ENCODE measurements at places on chromosomes 16 and 17. TPM values are rescaled to one million over a fixed set of nuclear protein-coding genes. Genes with fewer than 3 reads are reported as not detected.

- H3K36me3 ChIP-seq = no peaks in the 10 kb centered on the region
- H3K4me3 ChIP-seq = no peak overlapping the region
- no peaks in the 10 kb centered on the region for H3K27me3 ChIP-seq
- peak; percentile 50 for DNase-seq
Measured at GRCh38 chr17:9241774-9242496, 220.6 kb downstream of the NTN1 start.

DNA sequence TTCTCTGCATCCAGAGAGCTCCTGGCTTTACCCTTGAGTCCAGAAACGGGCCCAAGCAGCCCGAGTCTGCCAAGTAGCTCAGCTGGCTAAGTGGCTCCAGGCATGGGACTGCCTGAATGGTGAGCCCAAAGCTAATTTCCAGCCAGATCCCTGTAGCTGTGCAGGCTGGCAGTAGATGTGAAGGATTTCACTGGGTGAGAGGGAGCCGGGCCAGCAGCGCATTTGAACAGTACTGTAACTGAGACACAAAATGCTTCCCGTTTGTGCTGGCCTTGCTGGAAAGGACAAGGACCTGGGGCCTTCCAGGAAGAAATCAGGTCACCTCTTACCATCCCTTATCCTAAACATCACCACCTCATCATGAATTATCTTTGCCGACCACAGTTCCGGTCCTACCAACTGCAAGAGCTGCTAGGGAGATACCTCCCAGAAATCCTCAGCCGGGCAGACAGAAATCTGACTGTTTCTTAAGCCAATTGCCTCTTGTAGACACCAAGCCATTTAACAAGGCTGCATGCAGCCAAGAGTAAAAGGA, 3.7 kb downstream of the TIMP2 start:
- H3K27me3 ChIP-seq = no peaks in the 10 kb centered on the region
- peak overlapping the region; percentile 11 for H3K27ac ChIP-seq
- DNase-seq = no peak
- no peak overlapping the region for H3K4me3 ChIP-seq

DNA sequence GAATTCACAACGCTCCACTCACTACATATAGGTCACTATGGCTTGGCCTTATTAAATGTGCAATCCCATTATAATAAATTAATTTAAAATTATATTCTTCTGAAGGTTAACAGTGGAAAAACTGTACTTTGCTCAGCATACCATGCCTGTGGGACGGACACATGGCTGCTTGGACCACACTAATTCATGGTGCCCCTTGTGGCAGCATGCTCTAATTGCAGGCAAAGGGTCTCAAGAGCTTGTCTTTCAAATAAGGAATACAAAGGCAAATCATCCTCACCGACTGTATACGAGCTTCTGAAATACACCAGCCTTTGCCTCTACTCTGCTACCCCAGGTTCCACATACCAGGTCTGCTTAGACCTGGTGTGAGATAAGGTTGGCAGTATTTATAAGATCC, 11.7 kb downstream of the SMPD3 start:
- no peaks in the 10 kb centered on the region for H3K36me3 ChIP-seq
- peaks cover 1% of the 10 kb centered on the region for H3K27me3 ChIP-seq
- no peak overlapping the region for H3K4me3 ChIP-seq
- DNase-seq = no peak
- H3K27ac ChIP-seq = no peak overlapping the region

GRCh38 chr17:76924345-76925342, 56.4 kb downstream of the MGAT5B start:
- H3K27ac ChIP-seq = no peak overlapping the region
- no peak overlapping the region for H3K4me3 ChIP-seq
- no peaks in the 10 kb centered on the region for H3K36me3 ChIP-seq
- H3K27me3 ChIP-seq = no peaks in the 10 kb centered on the region
- no peak for DNase-seq
- H3K4me1 ChIP-seq = no peaks in the 10 kb centered on the region

DNA sequence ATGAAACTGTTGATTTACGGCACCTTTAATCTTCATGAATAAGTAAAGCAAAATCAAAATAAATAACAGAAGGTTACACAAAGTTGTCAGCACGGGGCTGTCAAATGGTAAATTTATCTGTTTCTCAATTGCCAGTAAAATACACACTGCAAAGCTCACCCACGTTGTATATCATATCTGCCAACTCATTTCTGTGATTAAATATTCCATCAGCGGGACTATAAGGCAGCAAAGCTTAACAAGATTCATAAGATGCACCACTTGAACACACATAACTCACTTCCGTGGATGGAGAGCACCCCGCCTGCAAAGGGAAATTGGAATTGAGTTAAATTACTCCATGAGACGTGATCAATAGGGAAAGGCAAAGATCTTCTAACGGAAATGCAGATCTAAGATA, 280.0 kb downstream of the RBFOX1 start:
- no peaks in the 10 kb centered on the region for H3K36me3 ChIP-seq
- H3K4me1 ChIP-seq = no peaks in the 10 kb centered on the region
- H3K27me3 ChIP-seq = no peaks in the 10 kb centered on the region
- H3K4me3 ChIP-seq = no peak overlapping the region
- no peak for DNase-seq
- H3K27ac ChIP-seq = no peak overlapping the region

DNA sequence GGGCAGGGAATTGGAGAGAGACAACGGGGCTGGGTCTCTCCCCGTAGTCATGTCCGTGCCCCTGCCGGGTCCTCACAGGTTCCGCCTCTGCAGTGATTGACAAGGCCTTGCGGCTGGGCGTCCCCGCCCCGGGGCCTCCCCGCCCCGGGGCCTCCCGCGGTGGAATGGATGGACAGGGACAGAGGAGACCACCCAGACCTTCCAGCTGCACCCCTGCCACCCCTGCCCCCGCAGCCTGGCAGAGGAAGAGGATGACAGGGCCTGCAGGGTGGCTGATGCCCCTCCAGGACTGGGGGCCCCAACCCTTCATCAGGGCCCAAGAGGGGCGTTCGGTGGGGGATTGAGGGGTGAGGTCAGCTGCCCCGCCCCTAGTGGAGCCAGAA, 216.4 kb upstream of the CIBAR2 start:
- no peaks in the 10 kb centered on the region for H3K27me3 ChIP-seq
- no peak overlapping the region for H3K4me3 ChIP-seq
- no peak overlapping the region for H3K27ac ChIP-seq
- no peaks in the 10 kb centered on the region for H3K4me1 ChIP-seq

DNA sequence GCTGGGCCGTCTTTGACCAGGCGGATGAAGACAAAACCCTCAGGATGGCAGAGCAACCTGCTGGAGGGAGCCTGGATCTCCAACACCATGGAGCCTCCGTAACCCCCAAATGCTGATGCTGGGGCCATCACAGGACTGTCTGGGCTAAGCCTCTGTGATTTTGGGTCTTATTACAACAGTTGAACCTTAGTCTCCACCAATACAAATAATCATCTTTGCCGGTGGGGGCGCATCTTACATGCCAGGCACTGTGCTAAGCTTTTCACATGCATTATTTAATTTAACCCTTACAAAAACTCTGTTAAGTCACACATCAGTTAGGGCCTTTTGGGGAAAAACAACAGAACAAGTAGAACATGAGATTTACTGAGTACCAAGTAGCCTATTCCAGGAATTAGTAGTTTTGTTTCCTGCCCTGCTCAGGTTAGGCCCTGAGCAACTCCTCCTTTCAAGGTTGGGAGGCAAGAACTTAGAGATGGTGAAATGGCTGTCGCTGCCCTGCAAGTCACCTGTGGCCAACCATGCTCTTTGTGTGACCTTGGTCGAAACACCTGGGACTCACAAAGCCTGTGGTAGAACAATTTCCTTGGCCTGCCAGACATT, 8.9 kb upstream of the ITGAM start:
- no peaks in the 10 kb centered on the region for H3K36me3 ChIP-seq
- DNase-seq = no peak
- no peak overlapping the region for H3K27ac ChIP-seq
- H3K4me1 ChIP-seq = no peaks in the 10 kb centered on the region

DNA sequence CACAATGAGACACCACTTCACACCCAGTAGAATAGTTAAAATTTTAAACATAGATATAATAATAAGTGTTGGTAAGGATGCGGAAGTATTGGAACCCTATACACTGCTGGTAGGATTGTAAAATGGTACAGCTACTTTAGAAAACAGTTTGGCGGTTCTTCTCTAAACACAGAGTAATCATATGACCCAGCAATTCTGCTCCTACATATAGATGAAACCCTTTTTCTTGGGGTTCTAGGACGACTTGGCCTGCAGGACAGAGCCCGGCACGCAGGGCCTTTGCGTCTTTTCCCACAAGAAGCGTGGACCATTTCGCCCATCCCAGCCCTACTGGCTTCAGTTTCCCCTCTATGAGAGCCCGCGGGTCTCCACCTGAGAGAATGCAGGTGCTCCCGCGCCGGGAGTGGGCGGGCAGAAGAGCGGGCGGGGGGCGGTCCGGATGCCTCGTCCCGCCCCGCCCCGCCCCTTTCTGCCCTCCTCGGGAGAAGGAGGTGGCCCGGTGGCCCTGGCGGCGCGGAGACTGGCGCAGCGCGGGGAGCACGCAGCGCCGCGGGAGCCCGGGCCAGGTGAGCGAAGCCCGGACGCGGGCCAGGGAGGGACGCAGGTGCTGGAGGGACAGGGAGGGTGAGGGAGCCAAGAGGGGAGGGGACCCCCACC, at the start of gene SDR42E2:
Gene SDR42E2 (plus strand): TSS at position 508 of the 657 bp plus-strand sequence. CDS start 3,077 bp downstream, outside the sequence.
- H3K27ac ChIP-seq = no peak within 1 kb of the TSS
- no peak within 1 kb of the TSS for H3K4me3 ChIP-seq
- no peaks in the 10 kb centered on the region for H3K4me1 ChIP-seq
- H3K27me3 ChIP-seq = no peaks in the 10 kb centered on the region
- H3K36me3 ChIP-seq = no peaks in the 10 kb centered on the region
- DNase-seq = peak; percentile 62

DNA sequence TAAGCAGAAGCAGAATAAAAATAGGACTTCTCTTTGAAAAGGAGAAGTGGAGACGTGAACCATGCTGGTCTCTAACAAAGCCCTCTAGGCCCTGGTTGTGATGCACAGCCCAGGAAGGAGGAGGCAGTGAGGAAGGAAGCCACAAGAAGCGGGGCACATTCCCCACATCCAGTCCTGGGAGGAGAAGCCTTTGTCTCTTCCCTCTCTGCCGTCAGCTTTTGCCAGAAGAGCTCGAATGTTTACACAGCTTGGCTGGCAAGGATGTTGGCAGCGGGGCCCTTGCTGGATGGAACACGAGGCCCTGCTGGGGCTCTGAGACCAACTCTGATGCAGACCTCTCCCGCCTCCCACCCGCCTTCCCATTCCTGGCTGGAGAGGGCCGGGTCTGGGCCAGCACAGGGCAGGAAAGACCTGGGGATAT, 91.3 kb downstream of the MAF start:
- no peaks in the 10 kb centered on the region for H3K36me3 ChIP-seq
- H3K27me3 ChIP-seq = no peaks in the 10 kb centered on the region
- DNase-seq = peak; percentile 80
- peak overlapping the region; percentile 49 for H3K27ac ChIP-seq
- H3K4me1 ChIP-seq = peaks cover 3% of the 10 kb centered on the region
- H3K4me3 ChIP-seq = no peak overlapping the region

GRCh38 chr17:57262557-57262956, 6.2 kb downstream of the MSI2 start:
- H3K27me3 ChIP-seq = no peaks in the 10 kb centered on the region
- H3K36me3 ChIP-seq = no peaks in the 10 kb centered on the region
- no peak overlapping the region for H3K27ac ChIP-seq
- DNase-seq = no peak

DNA sequence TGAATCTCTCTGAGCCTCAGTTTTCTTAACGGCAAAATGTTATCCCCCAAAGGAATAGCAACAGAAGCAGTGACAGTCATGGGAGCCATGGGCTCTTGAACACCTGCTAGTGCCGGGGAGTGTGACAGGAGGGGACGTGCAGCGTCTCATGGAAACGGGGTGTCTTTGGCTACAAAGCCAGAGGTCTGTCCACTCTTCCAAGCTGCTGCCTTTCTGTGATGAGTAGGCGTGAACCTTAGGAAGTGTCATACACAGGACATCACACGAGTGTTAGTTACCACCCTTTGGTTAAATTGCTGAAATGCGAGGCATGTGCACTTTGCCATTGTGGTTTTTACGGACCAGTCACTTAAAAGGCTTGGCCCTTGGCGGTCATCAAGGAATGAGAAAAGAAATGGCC, 93.4 kb downstream of the IRF8 start:
- no peaks in the 10 kb centered on the region for H3K27me3 ChIP-seq
- no peak overlapping the region for H3K4me3 ChIP-seq
- no peak for DNase-seq
- no peaks in the 10 kb centered on the region for H3K4me1 ChIP-seq
- H3K36me3 ChIP-seq = no peaks in the 10 kb centered on the region

DNA sequence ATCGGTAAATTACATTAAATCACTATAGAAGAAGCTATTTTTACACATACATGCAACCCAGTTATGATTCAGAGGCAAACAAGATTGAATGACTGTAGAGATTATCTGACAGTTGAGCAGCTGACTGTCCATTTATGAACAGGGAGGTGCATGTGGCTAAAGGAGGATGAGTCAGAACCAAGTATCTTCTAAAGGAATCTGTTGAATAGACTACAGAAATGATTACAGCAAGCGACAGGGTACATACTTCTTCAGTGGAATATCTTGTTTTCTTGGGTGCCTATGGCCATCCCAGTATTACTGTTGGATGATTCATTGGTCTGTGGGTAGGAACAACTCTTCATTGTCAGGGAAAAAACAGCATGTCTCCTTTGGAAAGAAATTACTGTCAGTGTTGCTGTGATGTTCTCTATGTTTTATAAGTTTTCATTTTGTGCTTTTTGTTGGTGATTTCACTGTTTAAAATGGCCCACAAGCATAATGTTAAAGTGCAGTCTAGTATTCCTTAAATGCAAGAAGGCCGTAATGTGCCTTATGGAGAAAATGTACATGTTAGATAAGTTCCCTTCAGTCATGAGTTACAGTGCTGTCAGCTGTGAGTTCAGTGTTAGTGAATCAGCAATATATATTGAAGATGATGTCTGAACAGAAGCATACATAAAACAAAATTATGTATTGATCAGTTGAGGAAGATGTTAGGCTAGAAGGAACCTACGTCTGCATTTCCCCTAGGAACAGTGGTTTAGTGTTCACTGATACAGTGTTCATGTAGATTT, 27.0 kb downstream of the CBFB start:
- DNase-seq = no peak
- no peak overlapping the region for H3K4me3 ChIP-seq
- H3K4me1 ChIP-seq = no peaks in the 10 kb centered on the region
- H3K36me3 ChIP-seq = no peaks in the 10 kb centered on the region
- H3K27ac ChIP-seq = no peak overlapping the region
- H3K27me3 ChIP-seq = no peaks in the 10 kb centered on the region

- H3K27ac ChIP-seq = no peak overlapping the region
- no peaks in the 10 kb centered on the region for H3K4me1 ChIP-seq
- no peak overlapping the region for H3K4me3 ChIP-seq
- DNase-seq = no peak
Measured at GRCh38 chr16:52383640-52384292, 163.2 kb downstream of the TOX3 start.

GRCh38 chr17:62876063-62876462, 67.9 kb upstream of the MARCHF10 start:
- H3K27me3 ChIP-seq = no peaks in the 10 kb centered on the region
- H3K27ac ChIP-seq = no peak overlapping the region
- no peaks in the 10 kb centered on the region for H3K36me3 ChIP-seq
- H3K4me3 ChIP-seq = no peak overlapping the region
- no peak for DNase-seq
- no peaks in the 10 kb centered on the region for H3K4me1 ChIP-seq

- no peak overlapping the region for H3K4me3 ChIP-seq
- no peaks in the 10 kb centered on the region for H3K36me3 ChIP-seq
- no peak for DNase-seq
- H3K27ac ChIP-seq = no peak overlapping the region
- no peaks in the 10 kb centered on the region for H3K27me3 ChIP-seq
Measured at GRCh38 chr16:12903407-12904328, 2.3 kb downstream of the SHISA9 start.

The GAST gene
- total RNA-seq = not detected

The PRSS21 gene
- not detected for total RNA-seq

The DNASE1 gene
- total RNA-seq = 21.8 TPM

The ZPBP2 gene
- not detected for total RNA-seq

The RNF43 gene
- total RNA-seq = not detected

The KRTAP17-1 gene
- total RNA-seq = not detected

The CRYM gene
- not detected for total RNA-seq

The EXOC3L1 gene
- 1.3 TPM for total RNA-seq

The WSCD1 gene
- total RNA-seq = 8.0 TPM
